ENCODE measurements at places on chromosomes 11 and 22. TPM values are rescaled to one million over a fixed set of nuclear protein-coding genes. Genes with fewer than 3 reads are reported as not detected.

The NUDT8 gene
- 7.6 TPM for total RNA-seq

- no peaks in the 10 kb centered on the region for H3K36me3 ChIP-seq
- no peak for DNase-seq
- H3K4me1 ChIP-seq: no peaks in the 10 kb centered on the region
- peak overlapping the region; percentile 40 for H3K27ac ChIP-seq
Measured at GRCh38 chr11:76747915-76748860, 35.0 kb upstream of the TSKU start.

GRCh38 chr22:36950797-36951590, 37.6 kb downstream of the CSF2RB start:
- no peak overlapping the region for H3K27ac ChIP-seq
- no peak for DNase-seq
- peaks cover 4% of the 10 kb centered on the region for H3K4me1 ChIP-seq
- H3K27me3 ChIP-seq: no peaks in the 10 kb centered on the region
- no peaks in the 10 kb centered on the region for H3K36me3 ChIP-seq

DNA sequence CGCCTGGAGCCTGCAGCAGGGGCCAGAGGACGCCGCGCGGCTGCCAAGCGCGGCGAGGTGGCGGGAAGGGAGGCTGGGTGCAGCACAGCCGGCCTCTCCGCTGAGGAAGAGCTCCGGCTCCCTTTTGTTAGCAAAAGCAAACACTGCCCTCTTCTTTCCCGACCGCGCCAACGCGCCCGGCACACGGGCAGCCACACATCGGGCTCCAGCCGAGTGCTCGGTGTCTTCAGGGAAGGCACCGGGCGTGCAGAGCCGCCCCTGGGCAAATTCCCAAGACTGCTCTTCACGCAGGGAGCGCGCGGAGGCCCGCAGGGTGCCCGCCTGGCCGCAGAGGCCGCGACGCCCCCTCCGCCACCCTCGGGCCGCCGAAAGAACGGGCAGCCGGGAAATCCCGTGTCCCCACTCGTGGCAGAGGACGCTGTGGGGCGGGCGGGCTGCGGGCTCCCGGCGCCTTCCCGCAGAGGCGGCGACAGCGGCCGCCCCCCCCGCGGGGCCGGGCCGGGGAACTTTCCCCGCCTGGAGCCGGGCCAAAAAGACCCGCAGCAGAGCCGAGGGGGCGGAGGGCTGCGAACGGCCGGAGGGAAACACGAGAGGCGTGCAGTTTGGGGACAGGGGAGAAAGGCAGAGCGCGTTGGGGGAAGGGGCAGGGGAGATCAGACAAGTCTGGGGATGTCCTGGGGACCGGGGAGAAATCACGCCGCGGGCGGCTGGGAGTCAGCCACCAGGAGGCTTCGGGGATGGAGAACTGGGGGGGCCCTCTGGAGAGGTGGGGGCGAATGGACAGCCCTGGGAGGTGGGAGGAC, 931 bp downstream of the CADM1 start:
- DNase-seq: peak; percentile 52

The RAC2 gene
- 2.4 TPM for total RNA-seq

DNA sequence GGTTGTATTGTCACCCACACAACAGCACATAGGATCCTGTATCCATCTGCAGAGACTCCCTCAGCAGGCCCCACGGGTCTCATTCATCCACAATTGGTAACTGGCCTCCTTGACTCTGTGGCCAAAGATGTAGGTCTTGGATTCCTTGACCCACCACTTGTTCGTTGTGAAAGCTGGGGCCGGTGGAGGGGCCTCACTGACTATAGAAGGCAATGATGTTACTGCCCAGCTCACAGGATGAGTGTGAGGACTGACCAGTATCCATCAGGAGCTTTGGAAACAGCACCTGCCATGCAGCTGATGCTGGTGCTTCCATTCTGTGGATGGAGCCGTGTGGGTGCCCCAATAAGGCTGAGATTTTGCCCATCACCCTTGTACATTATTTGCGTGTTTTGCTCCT, 615.7 kb downstream of the BRD1 start:
- H3K4me3 ChIP-seq: no peak overlapping the region
- no peak overlapping the region for H3K27ac ChIP-seq
- H3K4me1 ChIP-seq: no peaks in the 10 kb centered on the region

- no peaks in the 10 kb centered on the region for H3K36me3 ChIP-seq
- DNase-seq: no peak
- no peaks in the 10 kb centered on the region for H3K4me1 ChIP-seq
- H3K27ac ChIP-seq: no peak overlapping the region
Measured at GRCh38 chr22:43376765-43377547, 33.8 kb upstream of the SCUBE1 start.

GRCh38 chr11:17498475-17498874, 21.8 kb upstream of the ABCC8 start:
- no peak overlapping the region for H3K4me3 ChIP-seq
- no peaks in the 10 kb centered on the region for H3K27me3 ChIP-seq
- no peaks in the 10 kb centered on the region for H3K4me1 ChIP-seq

The PHOX2A gene
- not detected for total RNA-seq

The CLTCL1 gene
- 6.0 TPM for total RNA-seq

DNA sequence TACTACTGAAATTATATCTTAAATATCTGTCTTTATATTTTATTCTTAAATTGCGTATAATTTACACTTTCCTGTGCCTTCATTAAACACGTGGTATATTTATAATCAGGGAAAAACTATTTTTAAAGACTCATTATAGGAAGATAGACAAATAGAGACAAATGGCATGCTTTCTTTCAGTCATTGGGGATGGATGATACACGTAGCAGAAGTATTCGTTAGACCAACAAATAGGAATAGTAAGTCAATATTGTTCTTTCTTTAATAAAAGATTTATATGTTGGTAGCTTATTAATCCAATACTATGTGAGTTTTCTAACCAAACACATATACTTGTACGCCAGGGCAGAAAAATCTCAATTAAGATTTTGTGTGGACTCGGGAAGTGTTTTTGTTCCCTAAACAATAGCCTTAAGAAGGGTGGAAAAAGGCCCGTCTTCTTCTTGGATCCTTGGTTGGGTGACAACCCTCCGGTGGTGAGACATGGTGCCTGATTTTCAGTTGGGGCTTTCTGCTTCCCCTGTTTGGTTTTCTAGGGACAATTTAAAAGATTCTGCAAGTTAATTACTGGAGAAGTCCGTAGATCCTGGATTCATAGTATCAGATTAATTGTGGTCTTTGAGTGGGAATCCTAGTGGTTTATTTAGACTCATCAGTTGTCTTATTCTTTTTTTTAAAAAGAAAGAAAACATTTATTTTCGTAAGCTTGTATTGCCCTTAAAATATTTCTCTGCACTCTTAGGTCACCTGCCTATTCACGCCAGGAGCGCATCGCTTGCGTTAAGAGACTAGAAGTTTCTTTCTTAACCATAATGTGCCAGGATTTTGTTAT, 83.5 kb upstream of the WNT7B start:
- H3K36me3 ChIP-seq: no peaks in the 10 kb centered on the region
- H3K4me3 ChIP-seq: no peak overlapping the region
- peak overlapping the region; percentile 100 for H3K27ac ChIP-seq
- no peaks in the 10 kb centered on the region for H3K27me3 ChIP-seq

DNA sequence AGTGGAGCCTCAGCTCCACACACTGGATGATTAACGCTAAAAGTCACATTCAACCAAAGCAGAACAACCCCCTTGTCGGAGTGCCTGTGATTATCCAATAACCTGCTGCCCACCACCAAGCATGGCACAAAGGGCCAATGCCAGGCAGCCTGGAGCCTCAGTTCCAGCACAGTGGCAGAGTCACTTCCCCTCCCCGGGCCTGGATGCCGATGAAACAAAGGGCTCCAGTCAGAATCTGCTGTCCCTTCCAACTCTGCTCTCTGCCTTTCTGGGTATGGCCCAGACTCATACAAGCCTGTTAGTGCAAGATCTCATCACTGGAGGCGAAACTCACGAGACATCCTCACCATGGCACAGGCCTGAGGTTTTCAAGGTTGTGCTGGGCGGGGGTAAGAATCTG, 52.1 kb downstream of the CLTCL1 start:
- H3K4me3 ChIP-seq: no peak overlapping the region
- no peaks in the 10 kb centered on the region for H3K4me1 ChIP-seq
- DNase-seq: no peak
- no peaks in the 10 kb centered on the region for H3K36me3 ChIP-seq
- no peaks in the 10 kb centered on the region for H3K27me3 ChIP-seq

The TMPRSS6 gene
- total RNA-seq: not detected
